ENCODE measurements at places on chromosomes 6 and 20.

GRCh38 chr20:20442466-20442865 lies 74.6 kb downstream of the INSM1 start:
- no peak for DNase-seq

DNA sequence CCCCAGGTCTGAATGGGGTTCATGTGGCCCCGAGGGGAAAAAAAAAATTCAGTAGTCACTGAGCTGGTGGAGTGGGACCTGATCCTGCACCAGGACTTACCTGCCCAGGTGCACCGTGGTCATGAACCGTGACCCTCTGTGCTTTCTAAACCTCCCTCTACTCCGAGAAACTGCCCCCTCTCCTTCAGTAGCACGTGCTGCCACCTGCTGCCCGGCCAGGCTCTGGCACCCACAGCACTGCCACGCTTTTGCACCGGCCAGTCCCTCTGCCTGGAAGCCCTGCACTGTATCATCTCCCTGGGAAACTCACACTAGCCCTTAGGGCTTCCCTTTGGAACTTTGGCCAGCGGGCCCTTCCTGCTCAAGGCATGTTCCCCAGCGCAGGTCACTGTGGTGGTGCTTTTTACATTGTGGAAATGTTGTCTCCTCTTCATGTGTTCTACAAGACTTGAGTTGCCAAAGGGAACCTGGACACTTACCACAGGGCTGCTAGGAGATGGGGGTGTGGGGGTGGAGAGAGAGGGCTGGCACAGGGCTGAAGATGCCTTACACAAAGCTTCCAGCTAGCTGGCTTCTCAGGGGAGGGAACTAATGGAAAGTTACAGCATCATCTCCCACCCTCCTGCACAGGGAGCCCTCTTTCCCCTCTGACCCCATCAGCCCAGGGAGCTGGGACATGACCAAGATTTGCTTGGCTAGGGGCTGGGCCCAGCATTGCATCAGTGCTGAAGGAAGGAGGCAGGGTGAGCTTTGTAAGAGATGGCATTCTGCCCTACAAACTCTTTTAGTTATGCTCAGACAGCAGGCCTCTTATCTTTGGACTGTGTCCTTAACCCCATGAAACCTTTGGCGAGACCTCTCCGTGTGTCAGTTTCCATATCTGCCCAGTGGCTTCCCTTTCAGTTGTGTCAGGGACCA lies 2.5 kb upstream of the PTPRT start:
- DNase-seq = no peak

DNA sequence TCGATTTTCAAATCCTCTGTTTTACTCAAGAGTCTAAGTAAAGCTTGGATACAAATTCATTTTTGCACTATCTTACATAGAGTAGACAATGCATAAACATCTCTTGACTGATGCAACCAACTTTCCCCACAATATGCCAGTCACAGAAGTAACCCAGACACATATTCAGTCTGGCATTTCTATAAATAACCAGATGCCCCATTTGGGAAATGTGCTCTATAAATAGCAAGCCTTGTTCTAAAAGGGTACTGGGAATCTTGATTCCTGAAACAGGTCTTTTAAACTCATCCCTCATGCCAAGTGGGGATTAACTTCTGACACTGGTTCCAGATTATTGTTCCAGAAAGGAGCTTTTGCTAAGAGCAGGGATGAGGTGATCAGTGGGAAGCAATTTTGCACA lies 411.7 kb downstream of the EPM2A start:
- DNase-seq = no peak

GRCh38 chr6:138403324-138403800 lies 661 bp upstream of the HEBP2 start:
- no peak for DNase-seq

GRCh38 chr6:53999088-53999755 lies 112.0 kb upstream of the MLIP start:
- DNase-seq = no peak

DNA sequence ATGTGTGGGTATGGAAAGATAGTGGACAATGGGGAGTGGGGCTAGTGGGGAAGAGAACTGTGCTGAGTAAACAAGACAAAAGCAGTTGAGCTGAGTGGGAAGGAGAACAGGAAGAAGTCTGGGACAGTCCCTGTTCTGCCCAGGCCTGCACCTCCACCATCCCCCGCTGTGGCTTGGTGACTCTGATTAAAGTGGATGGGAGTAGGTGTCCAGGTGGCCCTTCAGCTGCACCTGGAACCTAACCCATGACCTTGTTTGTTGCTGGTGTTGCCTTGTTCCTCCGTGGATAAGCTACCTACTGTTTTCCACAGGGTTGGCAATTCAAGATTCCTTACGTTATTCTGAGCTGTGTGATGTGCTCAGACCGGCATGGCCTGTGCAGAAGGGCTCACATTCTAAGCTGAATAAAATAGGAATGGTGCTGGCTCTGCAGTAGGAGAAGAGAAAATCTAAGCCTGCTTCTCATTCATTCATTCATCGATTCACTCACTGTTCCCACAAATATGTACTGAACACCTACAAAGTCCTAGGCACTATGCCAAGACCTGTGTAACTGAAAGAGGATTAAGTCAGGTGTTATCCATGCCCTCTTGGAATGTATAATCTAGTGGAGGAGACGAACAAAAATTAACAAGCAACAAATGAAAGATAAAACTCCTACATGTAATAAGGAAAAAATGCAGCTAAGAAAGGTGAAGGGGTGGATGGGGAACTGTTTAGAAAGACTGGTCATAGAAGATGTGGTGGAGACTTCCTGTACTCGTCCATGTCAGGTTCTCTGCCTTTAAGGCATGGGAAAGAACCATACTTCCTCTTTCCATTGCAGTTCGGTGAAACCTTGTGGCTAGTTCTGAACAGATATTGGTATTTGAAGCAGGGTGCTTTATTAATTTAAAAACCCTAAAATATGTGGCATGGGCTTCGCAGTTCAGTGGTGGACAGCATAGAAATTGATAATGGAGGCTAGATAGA lies 10.1 kb upstream of the CALHM6 start:
- DNase-seq = no peak

- no peak for DNase-seq
Observed at GRCh38 chr6:20866036-20866435, 331.8 kb downstream of the CDKAL1 start.

- no peak for DNase-seq
Observed at GRCh38 chr6:3209114-3210023, 18.1 kb downstream of the TUBB2B start.

- no peak for DNase-seq
Observed at GRCh38 chr6:45537539-45537938, 159.8 kb upstream of the SUPT3H start.

DNA sequence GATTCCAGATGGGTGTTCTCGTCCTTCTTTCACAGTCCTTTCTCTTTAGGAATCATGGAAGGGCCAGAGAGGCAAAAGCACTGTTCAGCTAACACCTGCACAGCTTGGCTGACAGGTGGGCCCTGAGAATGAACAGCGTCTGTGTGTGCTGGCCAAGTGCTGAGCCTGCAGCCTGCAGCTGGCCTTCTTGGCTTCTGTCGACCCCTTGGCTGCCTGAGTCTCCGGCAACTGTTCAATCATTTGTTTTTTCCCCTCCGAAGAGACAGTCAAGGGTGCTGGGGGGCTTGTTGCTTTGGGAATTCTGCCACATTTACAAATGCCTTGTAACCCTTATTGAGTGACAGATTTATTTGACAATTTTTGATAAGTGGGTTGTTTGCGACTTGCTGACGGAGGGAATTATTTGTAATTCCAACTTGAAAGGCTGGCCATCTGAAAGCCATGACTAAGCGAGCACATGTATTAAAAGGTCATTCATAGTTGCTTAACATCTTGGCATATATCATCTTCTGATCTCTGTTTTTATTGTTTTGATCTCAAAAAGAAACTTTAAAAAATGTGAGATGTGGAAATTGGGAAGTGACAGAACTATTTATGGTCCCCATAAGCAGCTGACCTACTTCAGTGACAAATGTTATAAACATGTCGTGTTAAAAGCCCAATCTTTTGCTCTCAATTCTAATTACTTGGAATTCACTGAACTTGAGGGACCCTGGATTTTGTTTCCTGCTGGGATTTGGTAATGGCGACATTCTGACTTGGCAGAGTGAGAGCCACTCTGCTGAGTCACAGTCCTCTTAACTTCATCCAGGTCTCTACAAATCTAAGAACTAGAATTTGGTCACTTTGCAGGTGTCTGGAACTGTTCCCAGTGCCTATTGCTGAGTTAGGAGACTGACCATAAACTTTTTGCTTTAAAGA lies 41.9 kb upstream of the FERMT1 start:
- DNase-seq = no peak

DNA sequence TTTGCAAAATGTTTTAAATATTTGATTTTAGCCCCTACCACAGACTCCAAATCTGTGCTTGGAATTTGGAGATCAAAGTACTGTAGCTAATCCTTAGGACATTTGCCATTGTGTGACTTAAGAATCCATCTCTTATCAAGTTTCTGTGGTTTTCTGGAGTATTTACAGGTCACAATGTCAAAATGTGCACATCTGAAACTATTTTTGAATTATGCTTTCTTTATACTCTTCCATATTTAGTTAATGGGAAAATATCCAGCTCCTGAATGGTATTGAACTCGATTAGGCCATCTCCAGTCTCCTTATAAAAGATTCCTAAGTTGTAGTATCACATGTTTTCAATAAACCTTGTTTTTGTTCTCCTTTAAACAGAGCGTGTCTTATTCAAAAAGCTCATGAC lies 162.5 kb downstream of the KHDC1L start:
- no peak for DNase-seq

DNA sequence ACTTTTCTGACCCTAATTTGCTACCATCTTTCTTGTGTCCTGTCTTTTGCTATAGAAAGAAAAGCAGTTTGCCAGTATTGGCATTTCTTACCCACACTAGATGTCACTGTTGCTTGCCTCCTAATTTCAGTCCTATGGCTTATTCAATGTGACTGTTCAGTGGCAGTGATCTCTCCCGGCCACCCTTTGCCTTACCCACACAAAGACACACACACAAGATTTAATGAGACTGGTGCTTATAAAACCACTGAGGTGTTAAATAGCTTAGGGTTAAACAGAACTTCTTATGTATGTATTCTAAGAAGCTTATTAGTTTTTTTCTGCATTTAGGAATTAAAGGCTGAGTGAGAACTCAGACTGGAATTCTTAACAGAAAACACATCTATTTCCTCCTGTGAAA lies 233.6 kb upstream of the ASCC3 start:
- no peak for DNase-seq

- DNase-seq = no peak
Observed at GRCh38 chr20:32098786-32099185, 10.7 kb upstream of the TM9SF4 start.
